AG08395 (cell line): ENCODE measurements at places on chromosomes 5 and 9.

DNA sequence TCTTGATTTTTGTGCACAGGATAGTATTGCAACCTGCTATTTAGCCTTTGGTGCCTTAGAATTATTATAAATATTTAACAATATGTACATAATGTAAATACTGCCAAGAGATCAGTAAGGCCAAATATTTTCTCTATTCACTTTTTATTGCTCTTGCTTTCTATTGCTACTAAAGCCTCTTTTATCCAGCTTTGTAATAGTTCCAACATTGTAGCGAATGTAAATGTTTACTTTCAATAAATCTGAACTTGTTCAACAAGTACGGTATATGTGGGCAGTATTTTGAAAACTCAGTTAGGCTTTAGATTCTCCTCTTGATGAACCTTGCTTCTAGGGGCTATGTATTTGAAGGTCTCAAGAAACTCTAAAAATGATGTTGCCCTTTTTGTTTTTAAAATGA, 179.8 kb downstream of the PARP8 start:
- no peak for DNase-seq

- DNase-seq: peak; percentile 83
Measured at GRCh38 chr9:5450359-5451091, at the start of gene CD274. CD274 (plus strand) TSS chr9:5450542; CDS start chr9:5456114, 5,572 bp downstream.

DNA sequence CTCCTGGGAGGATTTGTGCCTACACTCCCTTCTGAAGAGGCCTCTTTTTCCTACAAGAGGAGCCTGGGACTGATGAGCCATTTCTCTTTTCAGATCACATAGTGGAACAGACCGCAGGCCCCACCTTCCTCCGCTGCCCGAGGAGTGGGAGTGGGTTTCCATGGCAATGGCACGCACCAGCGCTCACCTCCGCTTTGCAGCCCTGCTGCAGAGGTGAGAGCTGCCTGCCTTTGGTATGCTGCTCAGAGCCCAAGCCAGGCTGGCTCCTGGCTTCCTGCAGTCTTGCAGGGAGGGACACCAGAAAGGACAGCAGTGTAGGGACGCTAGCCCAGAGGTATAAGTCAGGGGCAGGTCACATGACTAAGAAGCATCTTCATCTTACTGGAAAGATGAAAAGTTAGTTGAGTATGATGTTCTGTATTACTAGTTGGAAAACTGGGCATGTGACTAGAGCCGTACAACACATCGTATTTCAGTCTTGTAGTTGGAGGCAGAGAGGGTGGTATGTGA, 12.4 kb downstream of the PTTG1 start:
- DNase-seq: no peak

DNA sequence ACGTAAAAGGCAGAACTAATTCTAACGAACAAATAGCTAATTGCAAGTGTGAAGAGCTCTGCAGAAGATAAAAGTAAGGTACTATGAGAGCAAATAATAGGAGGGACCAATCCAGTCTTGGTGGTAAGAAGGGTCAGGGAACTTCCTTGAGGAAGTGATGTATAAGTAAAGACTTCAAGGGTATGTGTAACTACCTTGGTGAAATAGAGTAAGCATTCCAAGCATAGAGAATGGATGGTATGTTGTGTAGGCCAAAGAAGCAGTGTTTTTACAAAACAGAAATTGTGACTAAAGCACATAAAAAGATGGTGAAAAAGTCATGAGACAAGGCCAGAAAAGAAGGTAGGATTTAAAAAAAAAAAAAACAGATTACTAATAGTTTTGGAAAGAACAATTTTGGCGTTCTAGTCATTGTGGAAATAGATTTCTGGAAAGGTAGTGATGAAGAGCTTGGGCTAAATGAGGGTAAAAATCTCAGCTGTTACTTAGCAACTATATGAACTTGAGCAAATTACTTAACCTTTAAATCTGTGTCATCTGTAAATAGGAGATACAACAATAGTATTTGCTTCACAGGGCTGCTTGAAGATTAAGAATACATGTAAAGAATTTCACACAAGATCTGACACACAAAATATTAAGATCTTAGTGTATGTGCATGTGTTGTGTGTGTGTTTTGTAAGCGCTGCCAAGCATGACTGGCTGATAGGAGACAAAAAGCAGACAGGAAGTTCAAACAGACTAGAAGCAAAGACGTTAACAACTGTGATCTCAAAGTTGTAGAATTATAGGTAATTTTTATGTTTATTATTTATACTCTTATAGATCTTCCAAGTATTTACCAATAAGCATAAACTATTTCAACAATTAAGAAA, 73.5 kb downstream of the NR6A1 start:
- peak; percentile 5 for DNase-seq

DNA sequence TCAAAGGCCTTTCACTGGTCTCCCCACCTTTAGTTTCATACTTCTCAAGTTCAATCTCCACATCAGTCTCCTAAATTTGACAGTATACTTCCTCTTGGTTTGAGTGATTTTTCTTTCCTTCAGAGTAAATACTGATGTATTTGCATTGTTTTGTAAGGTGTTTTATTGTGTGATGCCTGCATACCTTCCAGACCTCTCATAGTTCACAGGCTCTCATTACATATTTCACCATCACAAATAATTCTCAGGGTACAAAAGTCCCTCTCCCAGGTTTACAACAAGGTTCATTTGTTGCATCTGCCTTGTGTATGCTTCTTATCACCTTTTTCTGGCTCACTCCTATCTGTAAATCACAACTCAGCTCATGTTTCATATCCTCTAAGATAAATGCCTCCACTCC, 22.2 kb upstream of the TUSC1 start:
- DNase-seq: no peak

- no peak for DNase-seq
Measured at GRCh38 chr5:21709770-21710169, 1143.4 kb downstream of the CDH12 start.

DNA sequence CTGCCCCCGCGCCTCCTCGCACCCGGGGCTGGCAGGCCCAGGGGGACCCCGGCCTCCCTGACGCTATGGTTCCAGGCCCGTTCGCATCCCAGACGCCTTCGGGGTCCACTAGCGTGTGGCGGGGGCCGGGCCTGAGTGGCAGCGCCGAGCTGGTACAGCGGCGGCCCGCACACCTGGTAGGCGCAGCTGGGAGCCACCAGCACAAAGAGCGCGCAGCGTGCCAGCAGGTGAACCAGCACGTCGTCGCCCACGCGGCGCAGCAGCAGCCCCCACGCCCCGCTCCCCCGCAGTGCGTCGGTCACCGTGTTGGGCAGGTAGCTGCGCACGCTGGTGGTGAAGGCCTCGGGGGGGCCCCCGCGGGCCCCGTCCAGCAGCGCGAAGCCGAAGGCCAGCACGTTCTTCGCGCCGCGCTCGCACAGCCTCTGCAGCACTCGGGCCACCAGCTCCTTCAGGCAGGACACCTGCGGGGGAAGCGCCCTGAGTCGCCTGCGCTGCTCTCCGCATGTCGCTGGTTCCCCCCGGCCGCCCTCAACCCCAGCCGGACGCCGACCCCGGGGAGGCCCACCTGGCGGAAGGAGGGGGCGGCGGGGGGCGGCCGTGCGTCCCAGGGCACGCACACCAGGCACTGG, 548 bp downstream of the TERT start:
- DNase-seq: no peak

- no peak for DNase-seq
Measured at GRCh38 chr9:35484406-35484805, 5.5 kb upstream of the RUSC2 start.

GRCh38 chr5:67192719-67193438, 3.7 kb downstream of the CD180 start:
- DNase-seq: no peak

DNA sequence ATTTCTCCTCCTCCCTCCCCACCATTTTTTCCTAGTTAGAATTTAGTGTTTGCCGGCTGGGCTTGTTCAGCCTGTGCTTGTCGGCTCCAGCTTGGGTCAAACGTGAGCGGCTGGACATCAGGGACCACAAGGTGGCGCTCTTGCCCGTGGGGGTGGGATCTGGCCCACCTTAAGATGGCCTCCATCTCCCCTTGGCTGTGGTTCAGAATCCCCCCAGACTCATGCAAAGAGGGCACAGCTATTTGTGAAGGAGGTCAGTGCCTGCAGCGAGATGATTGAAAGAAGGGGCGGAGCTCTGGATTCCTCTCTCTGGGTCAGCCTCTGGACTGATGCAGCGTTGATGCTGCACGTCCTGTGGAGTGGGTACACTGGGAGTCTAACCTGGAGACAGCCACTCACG, 283.3 kb upstream of the TUT7 start:
- DNase-seq: peak; percentile 54

GRCh38 chr9:114069476-114070187, 8.5 kb downstream of the AMBP start:
- DNase-seq: no peak

- DNase-seq: no peak
Measured at GRCh38 chr5:136153581-136154236, 21.1 kb downstream of the SMAD5 start.

- DNase-seq: peak; percentile 67
Measured at GRCh38 chr5:135834639-135835529, at the start of gene SLC25A48. SLC25A48 (plus strand) TSS chr5:135834663; CDS start chr5:135834848, 185 bp downstream.

DNA sequence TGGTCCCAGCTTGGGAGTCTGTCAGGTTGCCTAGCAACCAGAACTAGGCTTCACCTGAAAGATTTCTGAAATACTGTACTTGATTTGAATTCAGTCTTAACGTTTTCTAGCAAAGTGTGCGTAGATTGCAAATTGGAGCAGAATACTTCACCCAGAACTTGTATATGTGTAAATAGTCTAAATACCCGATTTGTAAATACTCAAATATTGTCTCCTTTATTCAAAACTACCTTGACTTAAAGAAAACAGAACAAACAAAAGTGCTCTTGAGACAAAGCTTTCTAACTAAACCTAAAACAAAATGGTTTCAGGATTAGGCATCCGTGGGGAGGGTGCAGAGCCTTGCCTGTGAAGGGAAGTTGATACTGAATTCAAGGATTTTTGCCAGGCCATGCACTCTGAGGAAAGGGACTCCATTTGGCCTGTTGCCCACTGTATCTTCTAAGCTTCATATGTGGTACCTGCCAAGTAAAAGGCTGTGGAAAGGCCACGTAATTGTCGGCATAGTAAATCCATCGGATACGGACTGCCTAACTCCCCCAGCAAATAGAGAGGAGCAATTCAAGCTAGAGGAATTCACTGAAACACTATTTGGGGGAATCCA, 744 bp upstream of the HMGCS1 start:
- DNase-seq: no peak

GRCh38 chr5:29218138-29218537, 1975.3 kb upstream of the CDH6 start:
- no peak for DNase-seq

GRCh38 chr9:125942125-125942524, 195.0 kb downstream of the PBX3 start:
- DNase-seq: no peak

DNA sequence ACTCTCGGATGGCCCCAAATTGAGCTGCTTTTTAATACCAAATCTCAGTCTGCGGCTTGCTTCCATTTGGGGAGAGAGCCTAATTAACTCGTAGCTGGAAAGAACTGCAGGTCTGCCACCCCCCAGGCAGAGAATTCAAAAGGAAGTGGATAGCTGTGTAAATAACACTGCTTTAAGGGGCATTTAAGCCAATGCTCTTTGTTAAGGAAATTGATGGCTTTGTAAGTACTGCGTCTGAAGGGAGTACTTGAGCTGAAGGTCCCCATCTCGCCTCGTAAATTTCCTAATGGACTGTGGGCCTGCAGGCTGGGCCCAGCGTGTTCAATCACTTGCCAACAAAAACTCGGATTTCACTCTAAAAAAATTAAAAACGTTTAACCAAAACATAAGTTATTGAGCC, 132.7 kb downstream of the PAPPA start:
- DNase-seq: no peak

DNA sequence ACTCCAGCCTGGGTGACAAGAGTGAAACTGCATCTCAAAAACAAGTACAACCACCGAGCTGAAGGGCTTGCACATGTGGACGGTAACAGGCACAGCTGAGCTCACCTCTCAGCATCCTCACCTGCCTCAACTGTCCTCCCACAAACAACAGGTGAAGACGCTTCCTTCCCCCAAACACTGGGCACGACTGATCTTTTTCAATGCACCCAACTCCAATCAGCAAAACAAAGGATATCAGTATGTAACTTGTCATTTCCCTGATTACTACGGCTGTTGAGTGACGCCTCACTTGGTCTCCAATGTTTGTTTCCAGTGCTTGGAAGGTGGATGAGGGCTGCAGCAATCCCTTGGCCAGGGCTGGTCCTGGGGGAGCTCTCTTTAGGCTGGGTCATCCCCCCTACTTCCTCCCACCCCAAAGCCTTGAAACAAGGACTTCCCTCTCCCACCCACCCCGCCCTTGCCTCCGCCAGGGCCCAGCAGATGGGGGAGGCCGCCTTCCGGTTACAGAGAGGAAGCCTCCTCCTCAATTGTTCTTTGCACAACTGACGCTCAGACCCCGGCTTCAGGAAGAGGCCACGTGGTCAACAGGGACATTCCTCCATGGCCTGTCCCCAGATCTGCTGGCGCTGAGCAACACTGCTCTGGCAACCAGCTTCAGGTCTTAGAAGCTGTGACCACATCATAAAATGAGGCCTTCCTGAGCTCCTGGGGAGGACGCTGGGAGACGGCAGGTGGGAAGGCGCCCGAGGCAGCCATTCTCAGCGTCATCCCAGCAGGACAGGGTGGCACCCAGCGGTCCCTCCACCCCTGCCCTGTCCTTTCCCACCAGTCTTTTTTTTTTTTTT, 5.9 kb downstream of the FAM78A start:
- DNase-seq: no peak

DNA sequence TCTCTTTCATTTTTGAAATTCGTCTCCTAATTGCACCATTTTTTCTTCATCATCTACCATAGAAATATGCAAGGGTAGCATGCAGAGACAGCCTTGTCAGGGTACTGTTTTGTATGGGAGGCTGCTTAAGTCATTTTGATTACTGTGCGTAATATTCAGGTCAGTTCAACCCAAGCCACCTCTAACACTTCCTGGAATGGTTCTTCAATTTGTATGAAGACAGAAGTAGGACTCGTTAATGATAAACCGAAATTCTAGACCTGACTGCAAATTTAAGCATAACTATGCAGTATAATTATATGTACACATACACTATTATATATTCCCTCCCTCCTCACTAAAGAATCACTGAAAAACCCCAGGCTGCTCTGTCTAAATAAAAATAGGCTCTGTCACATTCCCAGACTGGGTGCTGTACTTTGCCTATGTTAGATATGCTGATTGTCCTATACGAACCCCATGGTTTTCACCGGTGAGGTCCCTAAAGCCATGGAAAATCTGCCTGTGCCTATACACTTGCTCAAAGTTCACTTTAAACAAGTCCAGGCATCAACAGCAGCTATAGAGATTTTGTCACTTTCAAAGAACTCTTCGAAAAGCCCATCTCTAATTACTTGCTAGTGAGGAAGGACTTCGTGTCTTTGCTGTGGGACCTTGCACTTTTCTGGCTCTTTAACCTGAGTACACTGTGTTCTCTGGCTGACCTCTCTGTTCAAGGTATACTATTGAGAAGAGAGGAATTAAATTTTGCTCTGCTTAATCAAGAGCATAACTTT, 352.1 kb upstream of the CD180 start:
- DNase-seq: no peak

GRCh38 chr5:2201011-2201410, 318.3 kb upstream of the IRX4 start:
- no peak for DNase-seq

- no peak for DNase-seq
Measured at GRCh38 chr9:111744363-111744762, 50.4 kb downstream of the SHOC1 start.

- DNase-seq: no peak
Measured at GRCh38 chr5:132489051-132489770, 1.4 kb downstream of the IRF1 start.

- DNase-seq: no peak
Measured at GRCh38 chr9:136147890-136148714, 29.4 kb upstream of the TMEM250 start.
